ENCODE measurements at places on chromosomes 7 and 10. TPM values are rescaled to one million over a fixed set of nuclear protein-coding genes. Genes with fewer than 3 reads are reported as not detected.

TUBB8 gene
- total RNA-seq = 0.05 TPM

ITIH5 gene
- total RNA-seq = 0.05 TPM

PIK3CG gene
- total RNA-seq = not detected

MALRD1 gene
- not detected for total RNA-seq

SLC39A12 gene
- not detected for total RNA-seq

GRM3 gene
- total RNA-seq = not detected

HTR5A gene
- not detected for total RNA-seq

RNF32 gene
- 1.1 TPM for total RNA-seq

MLLT10 gene
- total RNA-seq = 29.9 TPM

SEMA4G gene
- 7.4 TPM for total RNA-seq

NEUROG3 gene
- not detected for total RNA-seq

BBIP1 gene
- 30.7 TPM for total RNA-seq

RGR gene
- total RNA-seq = not detected

AKR1D1 gene
- not detected for total RNA-seq

RRP12 gene
- 57.4 TPM for total RNA-seq

GAD2 gene
- not detected for total RNA-seq

KBTBD2 gene
- 26.4 TPM for total RNA-seq

HSPB1 gene
- total RNA-seq = 1,516 TPM

ZNF479 gene
- total RNA-seq = not detected

CYP3A7 gene
- 0.05 TPM for total RNA-seq

ZNF467 gene
- 1.1 TPM for total RNA-seq

PHF14 gene
- 19.4 TPM for total RNA-seq

ATOH7 gene
- 0.08 TPM for total RNA-seq

RAB11FIP2 gene
- total RNA-seq = 12.2 TPM

PDE6C gene
- not detected for total RNA-seq

KIN gene
- 11.2 TPM for total RNA-seq

PON3 gene
- 39.3 TPM for total RNA-seq

ZMIZ1 gene
- total RNA-seq = 32.5 TPM

AP1S1 gene
- total RNA-seq = 161 TPM

OR9A2 gene
- not detected for total RNA-seq

SPDYE9 gene
- total RNA-seq = not detected

ZNF804B gene
- not detected for total RNA-seq

TRPV5 gene
- not detected for total RNA-seq

ITIH2 gene
- 0.29 TPM for total RNA-seq

LOXL4 gene
- total RNA-seq = 1.4 TPM

RSPH10B2 gene
- 0.07 TPM for total RNA-seq

CCDC3 gene
- total RNA-seq = 1.4 TPM

CALHM1 gene
- total RNA-seq = not detected

Measured in A549 treated with AZD2906 at 1 μM for 4 hours (cell line).